ENCODE measurements at places on chromosomes 6 and 20.

DNA sequence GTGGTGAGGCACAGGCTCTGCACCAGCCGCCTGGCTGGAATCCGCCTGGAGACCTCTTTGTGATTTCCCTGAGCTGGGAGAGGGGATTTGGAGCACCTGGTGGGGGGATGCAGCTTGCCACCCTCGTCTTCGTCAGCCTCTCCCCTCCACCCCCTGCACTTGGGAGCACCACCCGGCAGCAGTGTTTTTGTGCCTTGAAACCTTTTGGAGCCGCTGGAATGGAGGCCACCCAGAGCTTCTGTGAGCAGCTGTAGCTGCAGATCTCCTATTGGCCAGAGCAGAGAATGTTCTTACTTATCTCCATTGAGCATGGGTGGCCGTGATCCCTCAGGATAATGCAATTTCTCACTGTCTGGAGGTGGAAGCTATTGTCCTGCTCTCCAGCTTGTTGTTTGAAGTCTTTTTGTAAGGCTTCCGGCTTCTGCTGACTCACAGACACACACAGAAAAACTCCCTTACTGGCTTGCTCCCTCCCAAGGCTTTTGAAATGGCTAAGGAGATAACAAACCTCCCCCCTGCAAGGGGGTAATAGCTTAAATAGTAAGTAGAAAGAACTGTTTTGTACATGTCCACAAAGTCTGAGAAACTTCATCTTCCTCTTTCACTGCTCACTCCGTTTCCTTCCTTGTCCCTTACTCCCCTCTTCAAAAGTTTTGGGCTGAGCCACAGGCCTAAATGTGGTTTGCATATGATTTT is 271.2 kb downstream of the PRL start:
- DNase-seq: no peak

- DNase-seq: no peak
Observed at GRCh38 chr6:20870021-20870420, 335.8 kb downstream of the CDKAL1 start.

DNA sequence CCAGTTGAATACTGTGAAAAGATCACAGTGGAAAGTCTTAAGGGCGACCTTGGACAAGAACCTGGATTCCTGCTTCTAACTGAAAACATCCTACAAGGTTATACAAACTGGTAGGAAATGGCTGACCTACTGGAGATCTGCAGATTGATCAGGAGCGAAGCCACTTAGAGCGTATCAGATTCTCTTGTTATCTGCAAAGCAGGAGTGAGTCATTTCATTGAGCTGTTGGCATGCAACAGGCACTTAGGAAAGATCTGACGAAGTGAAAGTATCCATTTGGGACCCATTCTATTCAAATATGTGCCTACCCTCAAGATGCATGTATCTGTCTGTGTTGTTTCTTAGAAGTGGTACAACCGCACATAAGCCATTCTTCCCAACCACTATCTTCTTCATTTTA is 131.2 kb upstream of the RIN2 start:
- no peak for DNase-seq

- peak; percentile 56 for DNase-seq
Observed at GRCh38 chr20:19823216-19823615, 65.2 kb downstream of the RIN2 start.

DNA sequence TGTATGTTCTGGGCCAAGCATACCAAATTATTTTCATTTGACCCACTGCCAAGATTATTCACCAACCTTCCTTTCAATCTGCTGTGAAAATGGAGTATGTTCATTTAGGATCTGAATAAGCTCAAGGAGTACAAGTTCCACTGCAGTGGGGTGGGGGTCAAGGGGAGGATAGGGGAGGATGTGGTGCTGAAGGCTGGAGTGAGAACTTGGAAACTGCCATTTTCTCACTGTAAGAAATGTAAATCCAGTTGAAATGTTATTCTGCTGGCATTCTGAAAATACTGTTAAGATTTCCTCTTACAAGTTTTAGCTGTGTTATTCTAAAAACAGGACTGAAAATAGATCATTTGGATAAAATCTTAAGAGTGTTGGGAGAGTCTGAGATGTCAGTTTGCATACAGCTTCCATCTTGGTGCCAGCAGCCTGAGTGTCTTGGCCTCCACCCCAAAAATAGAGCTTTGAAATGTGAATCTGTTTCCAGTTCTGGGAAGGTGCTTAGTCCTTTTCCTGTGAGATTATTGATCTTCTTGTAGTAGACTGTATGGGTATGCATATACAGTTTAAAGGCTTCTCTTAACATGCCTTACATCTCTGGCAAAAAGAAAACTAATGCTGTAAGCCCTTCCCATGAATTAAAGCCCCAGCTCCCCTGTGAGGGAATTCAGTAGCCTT is 84.3 kb downstream of the CTNNBL1 start:
- no peak for DNase-seq

DNA sequence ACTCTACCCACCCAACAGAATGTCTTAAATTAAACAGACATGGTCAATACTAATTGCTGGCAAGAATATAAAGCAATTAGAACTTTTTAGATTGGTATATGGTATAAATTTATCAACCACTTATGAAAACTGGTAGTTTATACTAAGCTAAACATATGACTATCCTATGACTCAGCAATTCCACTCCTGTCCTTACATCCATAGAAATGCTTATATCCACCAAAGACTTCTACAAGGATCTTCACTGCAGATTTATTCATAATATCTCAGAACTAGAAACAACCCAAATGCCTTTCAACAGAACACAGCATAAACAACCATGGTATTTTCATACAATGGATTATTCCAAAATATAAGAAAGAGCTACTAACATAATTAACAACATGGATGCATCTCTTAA is 4.6 kb downstream of the ZNF184 start:
- DNase-seq: no peak

DNA sequence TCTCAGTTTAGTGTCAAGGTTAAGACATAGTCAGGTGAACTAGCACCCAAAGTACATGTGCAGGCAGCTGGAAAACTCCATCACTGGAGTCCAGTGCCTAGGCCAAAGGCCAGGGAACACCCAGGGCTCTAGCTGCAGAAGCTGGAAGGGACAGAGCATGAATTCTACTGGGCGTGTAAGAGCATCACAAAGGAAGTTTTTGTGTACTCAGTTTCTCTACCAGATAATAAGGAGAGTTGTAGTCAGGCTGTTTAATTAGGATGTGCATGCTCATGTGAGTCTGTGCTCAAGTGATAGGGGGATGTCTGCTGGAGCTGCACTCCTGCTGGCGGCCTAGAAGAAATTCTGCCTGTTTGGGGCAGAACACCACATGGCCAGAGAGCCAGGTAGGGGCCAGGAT is 8.1 kb downstream of the L3MBTL1 start:
- no peak for DNase-seq
